ENCODE measurements at places on chromosomes 7 and 10. TPM values are rescaled to one million over a fixed set of nuclear protein-coding genes. Genes with fewer than 3 reads are reported as not detected.

SEPHS1 gene
- total RNA-seq = 34.1 TPM

ETV1 gene
- total RNA-seq = 10.0 TPM

ACSM6 gene
- total RNA-seq = not detected

COL13A1 gene
- total RNA-seq = 0.76 TPM

GRCh38 chr7:40468891-40469864 lies 334.4 kb downstream of the SUGCT start:
- no peak for DNase-seq

- DNase-seq = peak; percentile 29
These were observed 90.8 kb downstream of the JMJD1C start for GRCh38 chr10:63374991-63375390.

- DNase-seq = no peak
These were observed 251.0 kb upstream of the NPSR1 start for GRCh38 chr7:34406848-34407530.

- DNase-seq = no peak
These were observed 572.9 kb upstream of the PFKP start for GRCh38 chr10:2494399-2494798.

- DNase-seq = no peak
These were observed 217.3 kb downstream of the ZEB1 start for GRCh38 chr10:31536302-31536701.

GRCh38 chr7:66505531-66506451 lies 122.9 kb upstream of the KCTD7 start:
- no peak for DNase-seq

- peak; percentile 43 for DNase-seq
These were observed 63.5 kb downstream of the ZNF365 start for GRCh38 chr10:62437696-62438095.

GRCh38 chr7:31192986-31193385 lies 140.9 kb downstream of the ADCYAP1R1 start:
- DNase-seq = no peak

- DNase-seq = no peak
These were observed 37.1 kb downstream of the COBL start for GRCh38 chr7:51279391-51280023.

All from dermis microvascular lymphatic vessel endothelial cell (primary cell).